ENCODE measurements at places on chromosomes 5 and 9.

DNA sequence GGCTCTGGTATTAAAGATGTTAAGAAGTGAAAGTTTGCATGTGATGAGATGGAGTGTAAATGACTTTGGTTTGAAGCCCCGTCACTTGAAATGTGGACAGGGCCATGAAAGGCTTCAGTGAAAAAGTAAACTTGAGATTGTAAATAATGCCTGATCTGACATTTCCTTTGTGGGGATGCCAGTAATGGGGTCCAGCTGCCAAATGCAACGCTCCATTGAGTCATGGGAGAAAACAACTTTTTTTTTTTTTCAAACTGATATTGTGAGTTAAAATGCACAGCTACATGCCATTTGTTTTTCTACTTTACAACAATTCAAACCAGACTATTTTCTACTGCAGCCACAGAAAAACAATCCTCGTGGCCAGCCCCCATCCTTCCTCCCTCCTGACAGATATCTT, 327.0 kb upstream of the TNC start:
- no peak for DNase-seq

DNA sequence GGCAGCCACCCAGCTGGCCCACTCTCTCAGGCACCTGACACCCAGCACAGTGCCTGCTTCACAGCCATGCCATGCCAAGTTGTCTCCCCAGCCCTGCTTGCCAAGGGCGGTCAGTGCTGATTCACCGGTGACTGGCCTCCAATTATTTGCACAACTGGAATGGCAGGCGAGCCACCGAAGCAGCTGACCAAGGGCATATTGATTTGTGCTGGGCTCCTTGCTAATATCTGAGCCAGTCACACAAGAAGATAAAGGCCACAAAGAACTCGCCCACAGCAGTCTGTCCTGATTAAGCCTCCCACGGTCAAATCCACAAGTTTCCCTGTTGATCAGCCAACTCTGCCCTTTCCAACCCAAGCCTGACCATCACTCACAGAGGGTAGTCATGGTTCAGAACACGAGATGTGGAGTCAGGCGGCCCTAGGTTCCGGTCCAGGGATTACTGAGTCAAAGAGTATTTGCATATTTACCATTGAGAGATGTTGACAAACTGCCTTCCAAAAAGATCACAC, 6.4 kb upstream of the EEIG1 start:
- no peak for DNase-seq

GRCh38 chr9:114072184-114073140, 5.6 kb downstream of the AMBP start:
- DNase-seq = peak; percentile 55

DNA sequence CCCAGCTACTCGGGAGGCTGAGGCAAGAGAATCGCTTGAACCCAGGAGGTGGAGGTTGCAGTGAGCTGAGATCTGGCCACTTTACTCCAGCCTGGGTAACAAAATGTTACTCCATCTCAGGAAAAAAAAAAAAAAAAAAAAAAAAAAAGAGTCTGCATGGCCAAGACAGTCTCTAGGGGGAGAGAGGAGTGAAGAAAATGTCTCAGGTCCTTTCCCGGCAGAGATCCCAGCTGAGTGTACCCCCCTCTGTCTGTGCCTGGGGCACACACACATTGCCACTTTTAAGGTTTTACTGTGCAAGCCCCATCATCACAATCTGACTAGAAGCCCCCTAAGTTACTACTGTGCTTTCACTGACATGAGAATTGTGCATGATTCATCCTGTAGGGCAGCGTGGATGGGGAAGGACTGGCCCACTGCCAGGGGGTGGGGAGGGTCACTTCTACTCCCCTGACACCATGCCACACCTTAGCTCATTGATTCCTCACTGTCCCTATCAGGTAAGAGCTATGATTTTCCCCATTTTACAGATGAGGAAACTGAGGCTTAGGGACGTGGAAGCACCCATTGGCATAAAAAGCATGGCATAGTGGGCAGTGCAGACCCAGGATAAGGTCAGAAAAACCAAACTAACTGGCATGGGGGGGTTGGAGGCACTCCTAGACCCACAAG, 102.3 kb upstream of the LARP1 start:
- DNase-seq = no peak

- no peak for DNase-seq
These were observed 312.4 kb downstream of the DOCK8 start for GRCh38 chr9:526904-527591.

GRCh38 chr5:40653221-40654022, 26.3 kb upstream of the PTGER4 start:
- no peak for DNase-seq
